Right lung (tissue), 10 donors: ENCODE measurements at places on chromosomes 16 and 17. TPM values are rescaled to one million over a fixed set of nuclear protein-coding genes. Genes with fewer than 3 reads are reported as not detected.

The GCGR gene
- 0.42 TPM for polyA plus RNA-seq

The UTP18 gene
- polyA plus RNA-seq: 38.1 TPM

The PHF12 gene
- polyA plus RNA-seq: 46.8 TPM

The TMEM11 gene
- polyA plus RNA-seq: 17.4 TPM

The GUCY2D gene
- not detected for polyA plus RNA-seq

The ACTG1 gene
- polyA plus RNA-seq: 3,008 TPM

The RAB26 gene
- polyA plus RNA-seq: 1.8 TPM

The CDH1 gene
- 147 TPM for polyA plus RNA-seq
